ENCODE measurements at places on chromosomes 12 and 14. TPM values are rescaled to one million over a fixed set of nuclear protein-coding genes. Genes with fewer than 3 reads are reported as not detected.

- DNase-seq, result no peak
Measured at GRCh38 chr14:99158150-99158549, 113.8 kb downstream of the BCL11B start.

GRCh38 chr12:27052176-27052575 is 29.8 kb downstream of the MED21 start:
- DNase-seq, result peak; percentile 11

- peak; percentile 60 for DNase-seq
Measured at GRCh38 chr14:94180655-94181271, 6.6 kb downstream of the PPP4R4 start.

DNA sequence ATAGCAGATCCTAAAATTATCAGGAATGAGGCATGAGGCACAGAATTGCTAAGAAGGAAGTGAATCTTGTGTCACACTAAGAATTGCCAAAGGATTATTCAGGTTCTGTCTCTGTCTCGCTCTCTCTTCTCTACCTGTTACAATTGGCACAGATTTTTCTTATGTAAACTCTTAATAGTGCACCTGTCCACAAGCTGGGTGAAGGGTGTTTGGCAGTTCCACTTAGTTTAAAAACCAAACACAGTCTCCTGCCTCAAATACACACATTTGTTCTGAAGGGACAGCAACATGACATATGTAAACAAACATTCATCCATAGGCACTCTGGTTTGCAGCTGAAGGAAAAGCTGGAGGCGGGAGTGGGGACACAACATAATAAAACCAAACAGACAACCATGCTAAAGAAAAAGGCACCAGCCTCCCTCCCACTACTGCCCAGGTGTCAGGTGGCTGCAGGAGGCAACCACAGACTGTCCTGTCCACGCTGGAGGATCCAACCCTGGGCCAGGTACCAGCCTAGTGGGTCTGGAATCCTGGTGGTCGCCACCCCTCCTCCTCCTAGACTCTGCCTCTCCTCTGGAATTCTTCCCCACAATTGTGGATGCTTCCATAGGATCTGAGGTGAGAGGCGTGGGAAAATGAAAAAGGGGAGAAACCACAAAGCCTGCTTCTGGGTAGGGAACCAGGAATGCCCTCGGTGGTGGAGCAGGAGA is 81.2 kb downstream of the TMEM260 start:
- DNase-seq, result no peak

DNA sequence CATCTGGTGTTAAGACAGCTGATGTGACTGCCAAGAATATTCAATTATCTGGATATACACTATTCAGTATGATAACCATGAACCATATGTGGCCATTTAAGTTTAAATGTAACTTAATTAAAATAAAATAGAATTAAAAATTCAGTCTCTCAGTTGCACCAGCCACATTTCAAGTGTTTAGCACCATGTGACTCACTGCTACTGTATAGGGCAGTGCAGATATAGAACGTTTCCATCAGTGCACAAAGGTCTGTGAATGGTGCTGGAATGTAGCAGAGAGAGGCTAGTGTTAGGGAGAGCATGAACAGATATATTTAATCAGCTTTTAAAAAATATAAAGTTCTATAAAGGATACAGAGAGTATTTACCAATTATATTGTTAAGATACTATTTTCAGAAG is 28.7 kb downstream of the ARID4A start:
- no peak for DNase-seq

DNA sequence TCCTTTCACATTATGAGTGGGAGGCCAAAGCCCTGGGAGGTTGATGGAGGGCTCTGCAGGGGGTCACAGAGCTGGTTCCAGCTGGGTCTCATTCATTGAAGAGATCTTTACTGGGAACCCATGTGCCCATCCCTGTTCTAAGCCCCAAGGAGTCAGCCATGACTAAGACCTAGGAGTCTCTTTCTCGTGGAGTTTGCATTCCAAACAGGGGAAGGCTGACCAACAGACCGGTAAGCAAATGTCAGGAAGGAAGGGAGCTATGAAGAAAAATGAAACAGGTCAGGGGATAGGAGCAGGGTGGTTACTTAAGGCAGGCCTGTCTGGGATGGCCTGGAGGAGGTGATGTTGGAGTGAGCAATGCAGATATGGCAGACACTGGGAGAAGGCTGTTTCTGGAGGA is 31.5 kb downstream of the SYNDIG1L start:
- DNase-seq, result peak; percentile 40

GRCh38 chr14:69818758-69819191 is 21.7 kb upstream of the SLC10A1 start:
- DNase-seq, result peak; percentile 49

GRCh38 chr12:1919763-1920162 is 1.3 kb upstream of the CACNA2D4 start:
- DNase-seq, result no peak

GRCh38 chr12:95884998-95885397 is 26.2 kb downstream of the SNRPF start:
- DNase-seq, result no peak

Gene AICDA
- total RNA-seq, result 0.30 TPM

Gene MANSC4
- not detected for total RNA-seq

Gene RNASE2
- not detected for total RNA-seq

Gene AMIGO2
- 154 TPM for total RNA-seq

Gene TMEM19
- 57.5 TPM for total RNA-seq

Gene ARHGAP5
- total RNA-seq, result 199 TPM

Gene RD3L
- not detected for total RNA-seq

Gene PRH2
- not detected for total RNA-seq

Gene CBX5
- total RNA-seq, result 97.5 TPM
